Chondrocyte (in vitro differentiated cells): ENCODE measurements at places on chromosomes 6 and 20. TPM values are rescaled to one million over a fixed set of nuclear protein-coding genes. Genes with fewer than 3 reads are reported as not detected.
A peak's percentile ranks its signal among the peaks of the same experiment; 100 is the strongest.

DNA sequence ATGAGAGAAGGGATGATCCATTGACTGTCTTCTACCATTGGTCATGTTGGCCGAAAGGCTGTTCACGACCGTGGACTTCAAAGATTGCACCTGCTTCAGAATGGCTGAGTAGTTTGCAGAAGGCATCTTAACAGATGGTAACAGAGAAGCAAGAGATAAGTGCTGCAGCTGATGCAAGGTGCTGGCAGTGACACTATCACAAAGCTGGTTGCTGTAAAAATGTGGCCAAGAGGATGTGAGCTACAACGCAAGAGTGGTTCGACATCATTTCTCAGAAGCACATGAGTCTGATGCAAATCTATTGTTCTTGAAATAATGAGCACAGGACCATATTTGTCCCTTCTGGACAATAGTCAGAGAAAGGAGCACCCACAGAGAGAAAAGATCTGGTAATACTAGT is 27.0 kb upstream of the ANKEF1 start:
- H3K27ac ChIP-seq, result no peak overlapping the region
- H3K4me3 ChIP-seq, result no peak overlapping the region
- H3K27me3 ChIP-seq, result peaks cover 5% of the 10 kb centered on the region

GRCh38 chr6:39568896-39569295 is 156.3 kb downstream of the KIF6 start:
- peak overlapping the region; percentile 89 for H3K27ac ChIP-seq
- no peak for DNase-seq
- H3K4me3 ChIP-seq, result no peak overlapping the region
- peaks cover 64% of the 10 kb centered on the region for H3K4me1 ChIP-seq
- peaks cover 2% of the 10 kb centered on the region for H3K36me3 ChIP-seq

The BPIFA2 gene
- not detected in 3 replicates for total RNA-seq

- no peak overlapping the region for H3K27ac ChIP-seq
- DNase-seq, result no peak
- no peak overlapping the region for H3K4me3 ChIP-seq
- no peaks in the 10 kb centered on the region for H3K27me3 ChIP-seq
Measured at GRCh38 chr6:51398064-51398705, 579.5 kb downstream of the TFAP2B start.

DNA sequence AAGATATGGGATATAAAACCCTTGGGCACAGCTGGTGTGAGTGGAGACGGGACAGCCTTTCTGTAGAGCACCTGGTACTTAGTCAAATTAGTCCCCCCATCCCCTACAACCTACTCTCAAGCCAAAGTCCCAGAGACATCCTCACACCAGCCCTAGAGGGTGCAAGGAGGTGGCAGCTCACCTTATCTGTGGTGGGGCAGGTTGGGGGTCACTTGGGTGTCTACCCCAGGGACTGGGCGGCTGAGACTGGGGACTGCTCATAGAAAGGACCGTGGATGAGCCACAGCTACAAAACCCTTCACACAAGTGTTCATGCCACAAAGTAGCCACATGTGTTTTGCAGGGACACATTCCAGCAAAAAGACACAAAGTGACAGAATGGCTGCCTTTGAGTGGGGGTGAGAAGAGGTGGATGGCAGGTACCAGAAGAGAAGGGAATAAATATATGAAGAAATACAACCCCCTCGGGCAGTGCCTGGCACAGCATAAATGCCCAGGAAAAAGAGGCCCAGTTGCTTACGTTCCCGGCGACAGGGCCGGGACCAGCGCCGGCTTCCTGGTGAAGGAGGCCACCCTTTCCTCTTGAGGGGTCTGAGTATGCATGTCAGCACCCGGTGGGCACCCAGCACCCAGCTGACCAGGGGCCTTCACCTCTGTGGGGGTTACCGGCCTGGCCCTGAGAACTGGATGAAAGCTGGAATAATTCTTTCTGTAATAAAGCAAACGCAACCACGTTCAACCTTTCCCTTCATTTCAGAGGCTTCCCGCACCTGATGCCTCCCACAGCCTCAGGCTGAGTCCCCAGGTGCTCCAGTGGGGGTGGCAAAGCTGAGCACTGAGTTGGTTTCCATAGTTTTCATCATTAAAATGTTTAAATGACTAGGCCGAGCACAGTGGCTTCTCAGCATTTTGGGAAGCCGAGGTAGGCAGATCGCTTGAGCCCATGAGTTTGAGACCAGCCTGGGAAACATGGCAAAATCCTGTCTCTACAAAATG is 14.4 kb upstream of the CEBPB start:
- no peak for DNase-seq
- H3K27ac ChIP-seq, result peak overlapping the region; percentile 36
- H3K4me1 ChIP-seq, result peaks cover 12% of the 10 kb centered on the region
- no peaks in the 10 kb centered on the region for H3K27me3 ChIP-seq
